ENCODE measurements at places on chromosomes 2 and 18.

DNA sequence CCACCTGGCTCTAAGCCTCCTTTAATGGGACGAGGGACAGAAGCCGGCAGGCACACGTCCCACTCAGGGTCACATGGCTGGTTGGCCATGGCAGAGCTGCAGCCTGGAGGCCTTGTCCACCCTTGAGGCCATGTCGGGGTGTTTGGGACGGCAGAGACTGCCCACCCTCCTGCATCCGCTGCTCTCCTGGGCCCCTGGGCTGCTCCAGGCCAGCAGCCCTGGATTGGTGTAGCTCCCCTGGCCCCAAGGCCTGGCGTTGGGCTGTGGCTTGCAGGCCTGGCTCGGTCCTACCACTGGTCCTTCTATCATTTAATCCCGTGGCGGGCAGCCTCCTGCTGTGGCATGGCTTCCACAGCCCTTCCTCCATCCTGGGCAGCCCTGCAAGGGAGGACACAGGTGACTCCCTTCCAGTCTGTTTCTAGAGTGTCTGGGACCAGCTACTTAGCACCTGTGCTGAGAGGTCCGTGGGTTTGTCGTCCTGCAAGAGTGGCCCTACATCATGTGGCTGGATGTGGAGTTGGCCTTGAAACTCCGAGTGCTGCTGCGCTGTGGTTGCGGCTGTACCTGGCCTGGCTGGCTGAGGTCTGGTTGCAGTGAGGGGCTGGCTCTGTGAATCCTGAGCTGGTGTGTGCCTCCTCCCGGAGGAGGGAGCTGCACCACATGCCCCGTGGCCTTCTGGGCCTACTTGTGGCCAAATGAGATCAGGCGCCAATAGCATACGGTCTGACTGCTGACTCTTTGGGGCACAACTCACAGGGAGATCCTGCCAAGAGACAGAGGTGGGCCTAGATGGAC is 67.3 kb downstream of the SH3RF3 start:
- no peak for DNase-seq

DNA sequence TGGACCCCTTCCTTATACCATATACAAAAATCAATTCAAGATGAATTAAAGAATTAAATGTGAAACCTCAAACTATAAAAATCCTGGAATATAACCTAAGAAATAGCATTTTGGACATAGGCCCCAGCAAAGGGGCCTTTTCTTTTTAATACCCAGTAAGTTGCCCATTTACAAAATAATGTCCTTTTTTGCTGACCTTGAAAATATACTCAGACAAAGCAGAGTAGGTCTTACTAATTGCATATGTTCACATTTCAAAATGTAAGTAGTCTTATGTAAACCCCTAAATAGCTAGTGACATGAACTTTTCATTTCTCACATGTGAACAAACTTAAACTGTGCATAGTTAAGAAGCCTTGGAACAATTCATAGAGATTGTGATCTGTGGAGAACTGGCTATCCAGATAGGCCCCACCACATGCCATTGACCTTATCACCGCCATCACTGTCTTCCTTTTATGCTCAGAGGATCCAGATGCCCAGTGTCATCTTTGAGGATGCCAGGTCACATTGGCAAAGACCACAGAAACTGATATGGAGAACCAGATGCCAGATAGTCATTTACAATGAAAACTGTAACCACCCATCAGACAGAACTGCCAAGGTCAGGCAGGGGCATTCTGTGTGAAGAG is 282.4 kb upstream of the RAB12 start:
- no peak for DNase-seq

GRCh38 chr2:170369894-170370293 is 191.9 kb downstream of the MYO3B start:
- peak; percentile 52 for DNase-seq

DNA sequence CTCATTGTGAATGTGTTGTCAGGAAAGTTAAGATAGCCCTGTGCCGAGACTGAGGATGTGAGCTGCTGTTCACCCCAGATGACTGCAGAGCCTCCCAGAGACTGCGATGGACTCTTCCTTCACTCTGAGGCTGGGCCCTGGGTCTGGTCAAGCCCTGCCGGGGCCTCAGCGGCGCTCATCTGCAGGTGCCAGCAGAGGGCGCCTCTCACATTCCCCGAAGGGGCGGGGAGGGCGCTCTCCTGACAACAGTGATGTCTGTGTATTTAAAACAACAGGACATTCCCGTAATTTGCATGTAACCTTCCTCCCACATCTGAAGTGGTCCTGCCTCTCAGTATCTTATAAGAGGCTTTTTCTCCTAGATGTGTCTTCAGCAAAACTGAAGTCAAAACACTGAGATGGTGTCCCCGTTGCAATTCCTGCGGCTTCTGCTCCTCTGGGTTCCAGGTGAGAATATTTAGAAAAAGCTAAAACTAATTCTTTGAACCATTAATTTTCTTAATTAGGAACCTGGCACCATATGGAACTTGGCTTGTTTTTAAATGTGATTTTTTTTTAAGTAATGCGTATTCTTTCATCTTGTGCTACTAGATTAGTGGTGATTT is 1377.9 kb downstream of the RPIA start:
- no peak for DNase-seq

GRCh38 chr2:173049831-173050230 is 25.8 kb upstream of the MAP3K20 start:
- DNase-seq, result no peak

GRCh38 chr2:225598426-225598825 is 198.9 kb downstream of the NYAP2 start:
- DNase-seq, result no peak

- DNase-seq, result no peak
Observed at GRCh38 chr18:9139400-9140039, 2.9 kb downstream of the ANKRD12 start.

DNA sequence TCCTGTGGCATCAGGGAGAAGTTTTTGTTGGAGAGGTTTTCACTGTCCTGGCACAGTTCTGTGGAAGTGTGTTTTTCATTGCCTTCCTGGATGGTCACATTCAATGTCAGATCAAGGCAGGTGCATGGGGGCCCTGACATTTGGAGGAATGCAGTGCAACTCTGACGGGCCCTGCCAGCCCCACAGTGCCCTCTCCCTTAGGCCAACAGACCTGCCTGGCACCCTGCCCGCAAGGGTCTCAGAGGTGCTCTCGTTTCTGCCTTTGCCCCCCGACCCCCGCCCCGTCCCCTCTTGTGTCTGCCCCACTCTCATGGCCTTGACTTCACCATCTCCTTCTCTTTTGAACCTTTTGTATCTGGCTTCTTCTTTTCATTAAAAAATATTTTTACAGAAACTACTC is 257.2 kb upstream of the HDAC4 start:
- no peak for DNase-seq

GRCh38 chr2:69827796-69828540 is 1.5 kb upstream of the GMCL1 start:
- DNase-seq, result no peak

DNA sequence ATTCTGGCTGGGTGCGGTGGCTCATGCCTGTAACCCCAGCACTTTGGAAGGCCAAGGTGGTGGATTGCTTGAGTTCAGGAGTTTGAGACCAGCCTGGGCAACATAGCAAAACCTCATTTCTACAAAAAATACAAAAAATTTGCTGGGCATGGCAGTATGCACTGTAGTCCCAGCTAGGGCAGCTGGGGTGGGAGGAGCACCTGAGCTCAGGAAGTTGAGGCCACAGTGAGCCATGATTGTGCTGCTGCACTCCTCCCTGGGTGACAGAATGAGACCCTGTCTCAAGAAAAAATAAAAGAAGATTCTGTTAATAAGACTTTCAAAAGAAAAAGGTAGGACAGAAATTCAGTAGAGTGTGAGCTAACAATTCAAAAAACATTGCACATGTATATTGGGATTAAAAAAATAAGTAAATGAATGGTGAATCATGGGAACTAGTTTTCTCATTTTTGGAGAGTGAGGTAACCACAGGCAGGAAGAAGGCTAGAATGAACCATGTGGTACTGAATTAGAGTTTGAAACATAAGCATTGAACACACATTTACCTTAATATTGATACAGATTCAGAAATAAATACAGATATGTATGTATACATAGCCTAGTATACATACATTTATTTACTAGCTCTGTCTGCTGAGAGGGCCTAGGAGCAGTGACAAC is 53.5 kb downstream of the NCOA1 start:
- no peak for DNase-seq
